Uterus (tissue), 4 donors: ENCODE measurements at places on chromosomes 12 and 14.

- H3K36me3 ChIP-seq = no peaks in the 10 kb centered on the region
- DNase-seq = no peak
- no peaks in the 10 kb centered on the region for H3K4me1 ChIP-seq
- peak within 1 kb of the TSS; percentile 40 for H3K27ac ChIP-seq
- H3K27me3 ChIP-seq = no peaks in the 10 kb centered on the region
Measured at GRCh38 chr14:20802341-20803084, at the start of gene RNASE1. RNASE1 (minus strand) TSS chr14:20802844; CDS start chr14:20802068, 776 bp downstream.

GRCh38 chr14:76826122-76826521, at the start of gene LRRC74A:
LRRC74A (plus strand) TSS chr14:76826408; CDS start chr14:76826698, 290 bp downstream.
- no peaks in the 10 kb centered on the region for H3K36me3 ChIP-seq
- no peak within 1 kb of the TSS for H3K4me3 ChIP-seq
- no peaks in the 10 kb centered on the region for H3K27me3 ChIP-seq
- no peak for DNase-seq
- no peaks in the 10 kb centered on the region for H3K4me1 ChIP-seq

DNA sequence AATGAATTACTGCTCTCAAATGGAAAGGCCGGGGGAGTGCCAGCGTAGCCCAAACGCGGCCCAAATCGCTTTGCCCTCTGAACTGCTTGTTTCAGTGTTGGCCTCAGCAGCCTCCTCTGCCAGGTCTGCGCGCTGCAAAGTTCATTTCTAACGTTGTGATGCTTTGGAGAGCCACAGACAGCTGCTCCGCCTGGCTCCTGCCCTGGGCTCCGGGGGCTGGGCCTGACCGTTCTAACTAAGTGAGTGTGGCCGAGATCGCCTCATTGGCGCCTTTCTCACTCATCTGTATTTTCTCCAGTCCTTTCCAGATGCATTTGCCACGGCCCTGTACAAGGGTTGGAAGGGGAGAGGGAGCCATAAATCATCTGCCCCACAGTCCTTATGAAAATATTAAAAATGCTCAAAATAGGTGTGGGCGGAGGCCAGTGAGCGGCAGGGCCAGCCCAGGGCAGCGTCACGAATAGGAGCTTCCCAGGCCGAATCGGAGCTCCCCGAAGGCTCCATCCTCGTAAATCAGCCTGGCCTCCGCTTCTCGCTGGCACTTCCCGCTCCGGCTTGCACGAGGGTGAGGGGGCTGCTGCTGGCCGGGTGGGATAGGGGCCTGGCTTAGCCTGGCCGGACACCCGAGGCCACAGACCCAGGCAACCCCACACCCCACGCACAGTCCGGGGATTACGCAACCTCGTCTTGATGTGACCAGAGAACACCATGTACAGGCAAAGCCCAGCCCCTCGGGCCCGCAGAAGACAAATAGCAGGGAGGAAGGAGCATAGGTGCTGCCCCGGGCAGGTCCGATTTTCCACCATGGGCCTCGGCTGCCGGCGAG, 196.6 kb upstream of the DIO3 start:
- H3K36me3 ChIP-seq = no peaks in the 10 kb centered on the region
- peak; percentile 96 for DNase-seq
- H3K4me1 ChIP-seq = peaks cover 29% of the 10 kb centered on the region
- H3K27me3 ChIP-seq = no peaks in the 10 kb centered on the region
- no peak overlapping the region for H3K4me3 ChIP-seq
- H3K27ac ChIP-seq = peak overlapping the region; percentile 88

- no peaks in the 10 kb centered on the region for H3K27me3 ChIP-seq
- no peaks in the 10 kb centered on the region for H3K36me3 ChIP-seq
- H3K27ac ChIP-seq = no peak overlapping the region
- no peak for DNase-seq
- no peaks in the 10 kb centered on the region for H3K4me1 ChIP-seq
- H3K4me3 ChIP-seq = no peak overlapping the region
Measured at GRCh38 chr12:1041478-1041877, 50.5 kb downstream of the ERC1 start.

- no peaks in the 10 kb centered on the region for H3K36me3 ChIP-seq
- no peak for DNase-seq
- no peaks in the 10 kb centered on the region for H3K4me1 ChIP-seq
- H3K27me3 ChIP-seq = no peaks in the 10 kb centered on the region
- no peak overlapping the region for H3K27ac ChIP-seq
Measured at GRCh38 chr14:103000291-103000921, 56.9 kb downstream of the CDC42BPB start.

GRCh38 chr14:87813211-87813610, 179.8 kb downstream of the GALC start:
- H3K4me1 ChIP-seq = no peaks in the 10 kb centered on the region
- no peaks in the 10 kb centered on the region for H3K36me3 ChIP-seq
- H3K27ac ChIP-seq = no peak overlapping the region
- no peaks in the 10 kb centered on the region for H3K27me3 ChIP-seq

DNA sequence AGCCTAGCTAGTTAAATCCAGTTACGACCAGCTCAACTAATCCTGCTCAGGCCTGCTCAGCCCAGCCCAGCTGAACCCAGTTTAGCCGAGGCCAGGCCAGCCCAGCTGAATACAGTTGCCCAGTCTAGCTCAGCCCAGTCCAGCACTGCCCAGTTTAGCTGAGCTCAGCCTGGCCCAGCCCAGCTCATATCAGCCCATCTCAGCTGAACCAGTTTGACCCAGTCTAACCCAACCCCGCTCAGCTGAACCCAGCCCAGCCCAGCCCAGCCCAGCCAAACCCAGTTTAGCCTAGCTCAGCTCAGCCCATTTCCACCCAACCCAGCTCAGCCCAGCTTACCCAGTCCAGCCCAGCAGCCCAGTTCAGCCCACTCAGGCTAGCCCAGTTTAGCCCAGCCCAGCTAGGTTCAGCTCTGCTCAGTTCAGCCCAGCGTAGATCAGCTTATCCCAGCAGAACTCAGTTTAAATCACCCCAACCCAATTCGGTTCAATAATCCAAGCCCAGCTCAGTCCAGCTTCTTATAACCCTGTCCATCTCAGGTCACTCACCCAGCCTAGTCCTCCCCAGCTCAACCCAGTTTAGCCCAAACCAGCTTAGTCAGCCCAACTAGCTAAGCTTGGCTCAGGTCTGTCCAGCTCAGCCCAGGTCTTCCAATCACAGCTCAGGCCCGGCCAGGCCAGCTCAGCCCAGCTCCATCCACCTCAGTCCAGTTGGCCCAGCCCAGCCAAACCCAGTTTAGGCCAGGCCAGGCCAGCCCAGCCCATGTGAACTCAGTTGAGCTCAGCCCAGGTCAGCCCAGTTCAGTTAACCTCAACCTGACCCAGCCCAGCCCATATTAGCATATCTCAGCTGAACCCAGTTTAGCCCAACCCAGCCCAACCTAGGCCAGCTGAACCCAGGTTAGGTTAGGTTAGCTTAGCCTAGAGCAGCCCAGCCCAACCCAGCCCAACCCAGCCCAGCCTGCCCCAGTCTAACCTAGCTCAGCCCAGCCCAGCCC, 76.7 kb downstream of the TMEM121 start:
- no peaks in the 10 kb centered on the region for H3K27me3 ChIP-seq
- H3K36me3 ChIP-seq = no peaks in the 10 kb centered on the region
- no peak overlapping the region for H3K4me3 ChIP-seq
- H3K27ac ChIP-seq = no peak overlapping the region
- H3K4me1 ChIP-seq = no peaks in the 10 kb centered on the region
- no peak for DNase-seq

GRCh38 chr12:96502477-96502876, 13.1 kb downstream of the CFAP54 start:
- H3K36me3 ChIP-seq = no peaks in the 10 kb centered on the region
- no peak overlapping the region for H3K27ac ChIP-seq
- no peak overlapping the region for H3K4me3 ChIP-seq
- H3K27me3 ChIP-seq = no peaks in the 10 kb centered on the region
- no peak for DNase-seq
- H3K4me1 ChIP-seq = no peaks in the 10 kb centered on the region

DNA sequence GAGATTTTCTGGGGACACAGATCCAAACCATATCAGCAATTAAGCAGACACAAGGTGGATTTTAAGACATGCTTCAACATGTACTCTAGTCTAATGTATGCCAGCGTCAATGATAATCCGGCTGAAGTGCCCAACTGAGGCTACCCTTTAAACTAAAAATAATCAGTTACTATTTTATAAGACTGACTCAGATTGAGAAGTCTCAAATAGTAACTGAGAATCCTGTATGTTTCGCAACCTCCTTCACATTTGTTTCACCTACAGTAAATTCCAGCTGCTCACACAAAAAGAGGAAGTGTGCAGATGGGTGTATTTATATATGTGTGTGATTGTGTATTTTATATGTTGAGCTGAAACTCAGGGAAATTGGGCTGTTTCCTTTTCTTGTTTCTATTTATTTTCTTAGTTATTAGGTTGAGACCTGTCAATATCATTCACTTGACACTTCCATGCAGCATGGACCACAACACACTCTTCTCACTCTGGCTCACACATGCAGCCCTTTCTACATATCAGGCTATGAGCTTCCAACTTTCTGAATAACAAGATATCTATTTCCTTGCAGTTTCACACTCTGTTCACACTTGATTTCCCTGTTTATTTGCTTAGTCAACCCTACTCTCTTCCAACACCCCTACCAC, 1224.9 kb upstream of the TMEM132C start:
- H3K36me3 ChIP-seq = no peaks in the 10 kb centered on the region
- H3K4me3 ChIP-seq = no peak overlapping the region
- H3K27me3 ChIP-seq = no peaks in the 10 kb centered on the region

DNA sequence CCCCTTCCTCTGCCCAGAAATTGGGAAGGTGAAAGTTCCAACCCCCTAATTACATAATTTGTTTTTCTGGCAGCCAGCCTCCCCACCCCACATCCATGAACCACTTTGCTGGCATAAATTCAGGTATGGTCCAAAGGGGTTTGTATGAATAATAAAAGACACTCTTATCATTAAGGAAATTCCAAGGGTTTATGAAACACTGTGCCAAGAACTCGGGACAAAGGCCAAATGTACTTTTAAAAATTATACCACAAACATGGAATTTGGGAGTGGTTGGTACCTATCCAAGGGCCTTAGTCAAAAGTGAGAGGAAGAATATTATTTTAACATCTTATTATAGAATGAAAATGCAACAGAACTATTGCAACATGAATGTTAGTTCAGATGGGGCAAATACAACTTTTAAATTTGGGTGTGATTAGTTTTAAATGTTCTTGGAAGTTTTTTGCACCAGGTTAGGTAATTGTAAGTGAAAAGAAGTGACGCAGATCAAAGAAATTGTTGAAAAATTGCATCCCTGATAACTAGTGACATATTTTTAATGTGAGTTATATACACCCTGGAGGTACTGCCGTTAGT, 217.8 kb downstream of the TMEM117 start:
- H3K4me1 ChIP-seq = no peaks in the 10 kb centered on the region
- H3K4me3 ChIP-seq = no peak overlapping the region
- H3K27ac ChIP-seq = no peak overlapping the region
- DNase-seq = no peak

DNA sequence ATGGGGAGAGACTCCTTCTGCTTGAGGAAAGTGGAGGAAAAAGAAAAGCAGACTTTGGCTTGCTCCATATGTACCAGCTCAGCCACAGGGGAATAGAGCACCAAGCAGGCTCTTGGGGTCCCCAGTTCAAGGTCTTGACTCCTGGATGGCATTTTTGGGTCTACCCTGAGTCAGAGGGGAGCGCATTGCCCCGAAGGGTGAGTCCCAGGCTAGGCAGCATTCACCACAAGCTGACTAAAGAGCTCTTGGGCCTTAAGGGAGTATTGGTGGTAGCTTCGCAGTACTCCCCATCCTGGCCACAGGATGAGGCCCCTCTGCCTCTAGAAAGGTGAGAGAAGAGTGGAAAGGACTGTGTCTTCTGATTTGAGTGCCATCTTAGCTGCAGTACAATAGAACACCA, 19.8 kb upstream of the UNC79 start:
- H3K4me3 ChIP-seq = no peak overlapping the region
- DNase-seq = no peak
- no peaks in the 10 kb centered on the region for H3K36me3 ChIP-seq
- no peaks in the 10 kb centered on the region for H3K4me1 ChIP-seq
- no peak overlapping the region for H3K27ac ChIP-seq
- no peaks in the 10 kb centered on the region for H3K27me3 ChIP-seq

DNA sequence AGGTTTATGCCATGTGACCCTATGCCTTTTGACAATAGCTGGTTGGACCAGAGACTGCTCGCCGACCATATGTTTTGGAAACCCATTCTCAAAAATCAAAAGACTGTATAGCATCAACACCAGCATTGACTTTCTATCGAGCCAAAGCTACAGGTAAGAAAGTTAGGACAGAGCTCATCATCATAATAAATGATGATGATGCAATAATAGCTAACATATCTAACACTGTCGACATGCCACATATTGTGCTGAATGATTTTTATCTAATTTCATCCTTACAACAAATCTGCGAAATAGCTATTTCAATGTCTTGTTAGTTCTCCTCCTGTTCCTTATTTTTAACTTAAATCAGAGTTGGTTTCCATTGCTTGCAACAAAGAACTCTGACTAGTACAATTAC, 102.9 kb downstream of the EGLN3 start:
- H3K4me3 ChIP-seq = no peak overlapping the region
- H3K36me3 ChIP-seq = no peaks in the 10 kb centered on the region
- H3K27ac ChIP-seq = no peak overlapping the region
- no peaks in the 10 kb centered on the region for H3K4me1 ChIP-seq

DNA sequence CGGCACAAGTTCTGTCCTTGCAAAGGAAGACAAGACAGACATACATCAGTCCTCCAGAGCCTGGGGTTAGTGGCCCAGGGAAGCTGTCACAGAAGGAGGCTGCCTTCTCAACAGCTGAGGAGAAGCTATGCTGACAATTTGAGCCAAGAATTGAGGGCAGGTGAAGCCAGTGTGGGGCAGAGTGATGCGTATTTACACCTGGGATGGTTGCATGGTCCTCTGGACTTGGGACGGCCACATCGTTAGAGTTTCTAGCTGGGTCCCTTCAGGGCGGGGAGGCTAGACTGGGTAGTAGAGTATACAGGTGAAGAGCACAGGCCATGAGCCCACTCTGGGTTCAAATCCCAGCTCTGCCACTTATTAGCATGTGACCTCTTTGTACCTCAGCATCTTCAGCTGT, 16.5 kb downstream of the KRT85 start:
- H3K27me3 ChIP-seq = no peaks in the 10 kb centered on the region
- H3K4me3 ChIP-seq = no peak overlapping the region
- no peaks in the 10 kb centered on the region for H3K4me1 ChIP-seq
- H3K36me3 ChIP-seq = no peaks in the 10 kb centered on the region
- DNase-seq = no peak

DNA sequence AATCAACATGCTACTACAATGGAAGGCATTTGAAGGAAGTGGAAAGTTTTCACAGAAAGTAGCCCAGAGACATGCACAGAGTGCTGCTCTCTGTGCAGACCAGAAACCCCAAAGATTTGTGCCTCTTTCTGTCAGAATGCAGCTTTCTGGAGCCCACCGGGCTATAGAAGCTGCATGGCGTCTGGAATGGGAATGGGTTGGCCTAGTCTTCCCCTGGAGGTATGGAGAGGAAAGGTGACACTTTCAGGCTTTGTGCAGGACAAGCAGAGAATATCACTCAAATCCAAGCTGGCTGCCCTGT, 21.3 kb upstream of the ZFP36L1 start:
- no peak for DNase-seq
- no peaks in the 10 kb centered on the region for H3K27me3 ChIP-seq
- peak overlapping the region; percentile 1 for H3K4me3 ChIP-seq
- H3K4me1 ChIP-seq = peaks cover 29% of the 10 kb centered on the region
- no peaks in the 10 kb centered on the region for H3K36me3 ChIP-seq
